CD4-positive, alpha-beta T cell treated with Interleukin-10 for 1 hour (primary cell): ENCODE measurements at places on chromosomes 16 and 17.

- DNase-seq, result no peak
These were observed 103.2 kb upstream of the SDK2 start for GRCh38 chr17:73747221-73748002.

GRCh38 chr16:8931859-8932258 lies 31.8 kb downstream of the USP7 start:
- DNase-seq, result peak; percentile 55

- DNase-seq, result no peak
These were observed 13.4 kb upstream of the NLK start for GRCh38 chr17:28029044-28029443.

DNA sequence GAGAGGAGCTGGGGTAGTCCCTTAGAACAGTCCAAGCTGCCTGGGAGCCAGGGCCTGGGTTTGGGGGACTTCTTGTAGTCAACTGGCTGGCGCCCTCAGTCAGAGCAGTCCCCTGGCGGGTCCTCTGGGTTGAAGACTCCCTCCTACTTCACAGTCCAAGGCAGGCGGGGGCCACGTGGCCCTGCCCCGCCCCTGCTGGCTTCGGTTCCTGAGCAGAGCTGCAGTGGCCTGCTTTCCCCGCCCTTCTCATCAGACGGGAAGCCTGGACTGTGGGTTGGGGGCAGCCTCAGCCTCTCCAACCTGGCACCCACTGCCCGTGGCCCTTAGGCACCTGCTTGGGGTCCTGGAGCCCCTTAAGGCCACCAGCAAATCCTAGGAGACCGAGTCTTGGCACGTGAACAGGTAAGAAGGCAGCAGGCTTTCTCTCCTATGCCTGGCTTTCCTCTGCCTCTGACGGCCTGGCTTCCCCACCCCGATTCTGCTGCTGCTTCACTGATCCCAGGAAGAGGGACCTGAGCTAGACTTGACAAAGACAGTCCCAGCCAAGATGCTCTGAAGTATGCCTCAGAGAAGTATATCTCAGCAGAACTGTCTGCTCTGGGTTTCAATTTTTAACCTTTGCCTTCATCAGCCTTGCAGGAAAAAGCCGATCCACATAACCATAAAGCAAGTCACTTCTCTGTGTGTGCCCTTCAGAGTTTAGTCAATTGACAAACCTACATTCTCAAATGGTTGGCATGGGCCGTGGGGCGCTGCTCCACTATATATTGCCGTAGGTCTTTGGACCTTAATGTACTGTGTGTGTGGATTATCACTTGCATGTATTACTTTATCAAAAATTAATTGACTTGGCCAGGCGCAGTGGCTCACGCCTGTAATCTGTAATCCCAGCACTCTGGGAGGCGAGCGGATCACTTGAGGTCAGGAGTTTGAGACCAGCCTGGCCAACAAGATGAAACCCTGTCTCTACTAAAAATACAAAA lies 56.3 kb downstream of the SF3B3 start:
- DNase-seq, result no peak

DNA sequence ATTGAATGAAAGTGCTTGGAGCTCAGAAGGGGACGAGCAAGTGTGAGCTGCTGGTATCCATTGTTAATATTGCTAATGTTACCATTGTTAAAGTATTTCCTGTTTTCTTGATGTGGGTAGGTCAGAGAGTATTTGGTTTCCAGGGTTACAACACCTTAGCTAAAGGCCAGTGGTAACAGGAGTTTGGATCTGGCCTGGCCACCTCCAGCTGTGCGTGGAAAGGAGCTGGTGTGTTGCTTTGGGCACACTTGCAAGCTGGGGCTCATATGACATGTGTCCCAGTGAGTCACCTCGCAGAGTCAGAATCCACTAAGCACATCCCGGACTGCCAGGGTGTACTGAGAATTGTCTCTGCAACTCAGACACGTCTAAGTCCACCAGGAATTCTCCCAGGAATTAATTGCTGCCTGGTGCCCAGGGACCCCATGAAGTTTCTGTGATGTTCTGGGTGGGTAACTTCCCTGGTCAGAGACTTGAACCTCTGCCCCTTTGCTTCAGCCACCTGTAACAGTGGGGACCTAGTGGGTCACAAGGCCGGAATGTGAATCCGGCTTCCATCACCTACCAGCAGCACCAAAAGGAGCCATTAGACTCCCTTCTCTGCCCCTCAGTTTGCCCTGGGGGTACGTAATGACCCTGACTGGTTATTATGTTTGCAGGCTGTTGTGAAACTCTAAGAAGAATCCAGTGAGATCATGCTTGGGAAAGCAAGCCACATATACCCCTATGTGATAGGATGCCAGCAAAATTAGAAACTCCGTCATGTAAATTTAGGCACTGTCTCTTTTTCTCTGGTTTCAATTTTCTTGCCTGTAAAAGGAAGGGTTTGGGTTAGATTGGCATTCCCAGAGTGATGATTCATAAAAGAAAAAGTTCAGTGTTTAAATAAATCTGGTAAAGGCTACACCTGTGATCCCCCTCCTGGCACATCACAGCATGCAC lies 12.8 kb downstream of the SLC6A2 start:
- DNase-seq, result no peak

DNA sequence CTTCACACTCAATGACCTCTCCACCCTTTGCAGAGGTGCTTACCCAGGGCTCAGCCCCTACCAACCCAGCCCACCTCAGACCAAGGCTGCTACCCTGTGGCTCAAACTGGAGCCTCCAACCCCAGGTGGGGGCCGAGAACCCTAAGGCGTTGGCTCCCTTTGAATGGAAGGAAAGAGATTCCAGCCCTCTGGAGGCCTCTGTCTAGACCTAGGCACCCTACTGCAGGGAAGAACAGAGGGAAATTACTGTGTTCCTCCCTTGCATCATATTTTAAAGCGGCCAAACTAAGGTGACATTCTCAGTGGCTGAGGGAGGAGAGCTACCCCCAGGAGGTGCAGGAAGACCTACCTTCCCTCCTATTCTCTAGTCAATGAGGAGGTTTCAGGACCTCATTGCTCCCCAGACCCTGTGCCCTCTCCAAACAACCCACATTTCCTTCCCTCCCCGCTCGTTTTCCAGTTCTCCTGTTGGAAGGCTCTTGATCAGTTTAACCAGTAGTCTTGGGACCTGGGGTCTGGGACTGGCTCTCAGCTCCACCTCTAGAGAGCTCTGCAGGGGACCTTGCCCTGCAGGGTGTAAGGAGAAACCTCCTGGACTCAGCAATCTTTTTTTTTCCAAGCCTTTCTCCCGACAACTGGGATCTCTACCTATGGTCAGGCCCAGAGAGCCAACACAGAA lies 5.5 kb upstream of the HOXB8 start:
- DNase-seq, result no peak

DNA sequence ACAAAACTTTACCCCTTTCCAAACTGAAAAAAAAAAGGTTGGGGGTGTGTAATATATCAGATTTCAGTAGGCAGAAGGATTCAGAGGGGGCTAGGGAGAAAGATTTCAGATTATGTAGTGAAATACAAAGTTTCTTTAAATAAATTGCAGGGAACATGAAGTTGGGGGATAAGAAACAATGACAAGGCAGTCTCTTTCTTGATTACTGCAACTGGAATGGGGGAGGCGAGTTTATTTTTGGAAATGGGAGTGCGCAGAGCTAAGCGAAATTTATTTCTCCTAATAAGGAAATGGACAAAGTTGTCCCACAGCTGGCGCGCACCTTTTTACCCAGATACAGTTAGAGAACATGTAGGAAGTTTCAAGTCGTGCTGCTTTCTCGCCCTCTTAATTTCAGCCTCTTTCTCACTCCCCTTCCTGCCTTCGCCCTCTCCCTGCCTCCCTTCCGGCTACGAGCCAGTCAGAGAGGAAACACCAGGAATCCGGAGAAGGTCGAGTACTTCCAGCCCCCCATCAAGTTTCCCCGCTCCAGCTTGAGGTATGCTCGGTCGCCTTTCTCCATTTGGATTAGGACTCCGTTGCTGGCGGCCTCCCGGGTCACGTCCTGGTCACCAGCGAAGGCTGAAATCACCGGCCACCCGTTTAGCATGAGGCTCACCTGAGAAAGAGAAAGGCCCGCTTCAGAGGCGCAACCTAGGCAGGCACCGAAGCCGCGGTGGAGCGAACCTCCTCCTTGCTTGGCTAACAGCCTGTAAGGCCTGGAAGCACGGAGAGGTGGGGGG lies 2.5 kb downstream of the CBLN1 start:
- DNase-seq, result no peak

GRCh38 chr17:19897903-19898302 lies 30.2 kb upstream of the ULK2 start:
- no peak for DNase-seq

DNA sequence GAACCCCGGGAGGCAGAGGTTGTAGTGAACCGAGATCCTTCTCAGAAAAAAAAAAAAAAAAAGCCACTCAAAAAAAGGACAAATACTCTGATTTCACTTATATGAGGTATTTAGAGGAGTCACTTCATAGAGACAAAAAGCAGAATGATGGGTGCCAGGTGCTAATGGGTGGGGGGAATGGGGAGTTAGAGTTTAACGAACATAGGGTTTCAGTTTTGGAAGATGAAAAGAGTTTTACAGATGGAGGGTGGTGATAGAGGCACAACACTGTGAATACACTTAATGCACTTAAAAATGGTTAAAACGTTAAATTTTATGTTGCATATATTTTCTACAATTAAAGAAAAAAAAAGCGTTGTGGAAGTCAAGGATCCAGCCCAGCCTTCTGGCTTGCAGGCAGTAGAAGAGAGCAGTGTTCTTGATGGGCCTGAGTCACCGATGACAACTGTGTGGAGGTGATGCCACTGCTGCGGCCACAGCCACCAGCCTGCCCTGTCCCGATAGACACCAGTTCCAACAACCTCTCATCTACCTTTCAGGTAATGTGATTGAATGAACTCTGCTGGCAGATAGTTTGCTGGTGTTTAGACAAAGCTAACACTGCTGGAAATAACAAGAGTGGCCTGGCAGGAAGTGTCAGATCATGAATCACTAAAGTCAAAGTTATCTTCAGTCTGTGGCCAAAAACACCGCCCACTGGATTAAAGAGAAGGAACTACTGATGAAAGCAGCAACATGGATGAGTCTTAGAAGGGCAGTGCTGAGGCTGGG lies 49.9 kb upstream of the COX10 start:
- no peak for DNase-seq

GRCh38 chr17:43338886-43339516 lies 59.8 kb upstream of the ARL4D start:
- DNase-seq, result peak; percentile 74

DNA sequence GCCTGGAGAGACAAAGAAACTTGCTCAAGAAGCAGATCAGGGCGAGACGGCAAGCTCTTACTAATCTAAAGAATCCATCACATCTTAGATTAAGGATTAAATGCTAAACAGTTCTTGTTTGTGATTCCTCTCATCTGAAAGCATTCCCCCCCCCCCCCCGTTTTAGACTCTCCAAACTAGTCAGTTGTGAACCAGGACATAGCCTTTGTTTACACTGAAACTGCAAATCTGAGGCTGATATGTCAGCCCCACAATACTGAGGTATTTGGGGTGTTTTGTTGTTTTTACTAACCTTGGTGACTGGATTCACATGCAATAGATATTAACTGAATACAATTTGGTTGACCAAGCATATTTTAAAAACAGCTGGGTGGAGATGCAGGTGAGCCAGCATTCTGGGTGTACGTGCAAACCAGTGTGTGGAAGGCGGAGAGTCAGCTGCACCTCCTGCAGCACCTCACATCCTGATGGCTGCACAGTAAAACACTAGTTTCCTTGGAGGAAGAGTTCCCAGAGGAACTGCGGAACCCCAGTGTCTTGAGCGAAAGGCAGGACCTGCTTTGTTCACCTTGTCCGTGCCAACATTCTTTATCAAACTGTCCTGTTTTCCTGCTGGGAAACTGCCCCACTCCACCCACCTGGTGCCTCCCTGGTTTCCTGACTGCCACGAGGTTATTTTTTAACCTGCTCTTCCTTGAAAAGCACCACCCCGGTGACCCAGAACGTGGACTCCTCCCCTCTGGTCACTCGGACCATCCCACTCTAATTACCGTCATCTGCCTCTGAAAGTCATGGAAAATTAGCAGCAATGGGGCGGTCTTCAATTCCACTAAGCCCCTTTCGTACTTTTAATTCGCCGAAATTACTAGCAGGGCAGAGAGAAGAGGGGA lies 1.2 kb upstream of the YPEL2 start:
- DNase-seq, result no peak

- DNase-seq, result no peak
These were observed 17.6 kb downstream of the RCVRN start for GRCh38 chr17:9887508-9887907.

GRCh38 chr17:81977211-81977808 lies at the start of gene ASPSCR1:
Gene ASPSCR1 (plus strand): TSS chr17:81977629. CDS start chr17:81977647, 18 bp downstream.
- DNase-seq, result peak; percentile 91

DNA sequence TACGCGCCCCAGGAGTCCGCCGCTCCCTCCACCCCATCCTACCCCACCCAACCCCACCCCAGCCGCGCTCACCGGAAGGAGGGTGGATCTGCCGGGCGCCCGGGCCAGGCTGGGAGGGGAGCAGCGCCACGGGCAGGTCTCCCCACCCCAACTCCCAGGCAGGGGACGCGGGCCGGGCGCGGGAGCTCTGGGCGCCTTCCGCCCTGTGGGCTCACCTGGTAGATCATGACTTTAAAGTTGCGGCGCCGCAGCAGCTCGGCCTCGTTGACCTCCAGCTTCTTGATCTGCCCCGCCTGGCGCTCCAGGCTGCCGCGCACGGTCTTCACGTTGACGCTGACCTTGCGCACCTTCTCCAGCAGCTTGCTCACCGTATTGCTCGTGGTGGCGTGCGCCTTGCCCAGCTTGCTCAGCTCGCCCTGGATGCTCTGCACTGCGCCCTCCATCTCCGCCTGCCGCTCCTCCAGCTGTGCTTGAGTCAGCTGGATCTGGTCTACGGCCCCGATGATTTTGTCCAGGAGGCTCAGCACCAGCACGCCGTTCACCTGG lies 571 bp downstream of the CAVIN1 start:
- DNase-seq, result peak; percentile 19

- DNase-seq, result no peak
These were observed 19.0 kb downstream of the IGF2BP1 start for GRCh38 chr17:49015924-49016774.

GRCh38 chr16:2702438-2702825 lies 17.6 kb downstream of the PRSS27 start:
- DNase-seq, result no peak

GRCh38 chr17:2462481-2462880 lies 49.2 kb downstream of the METTL16 start:
- no peak for DNase-seq

DNA sequence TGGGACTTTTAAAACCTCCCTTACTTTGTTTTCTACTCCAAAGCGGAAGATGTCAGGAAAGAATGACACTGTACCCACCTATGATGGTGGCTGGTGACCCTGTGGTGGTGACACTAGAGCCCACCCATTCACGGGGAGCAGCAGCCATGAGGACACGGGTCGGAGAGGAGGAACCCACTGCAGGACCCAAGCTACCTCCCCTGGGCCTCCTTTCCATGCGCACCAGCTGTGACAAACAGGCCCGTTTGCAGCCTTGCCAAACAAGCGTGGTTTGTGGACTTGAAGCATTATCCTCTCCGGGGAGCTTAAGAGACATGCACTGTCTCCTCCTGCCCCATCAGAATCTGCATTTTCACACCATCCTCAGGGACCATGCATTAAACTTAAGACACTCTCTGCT lies 85.6 kb downstream of the ZFHX3 start:
- no peak for DNase-seq

DNA sequence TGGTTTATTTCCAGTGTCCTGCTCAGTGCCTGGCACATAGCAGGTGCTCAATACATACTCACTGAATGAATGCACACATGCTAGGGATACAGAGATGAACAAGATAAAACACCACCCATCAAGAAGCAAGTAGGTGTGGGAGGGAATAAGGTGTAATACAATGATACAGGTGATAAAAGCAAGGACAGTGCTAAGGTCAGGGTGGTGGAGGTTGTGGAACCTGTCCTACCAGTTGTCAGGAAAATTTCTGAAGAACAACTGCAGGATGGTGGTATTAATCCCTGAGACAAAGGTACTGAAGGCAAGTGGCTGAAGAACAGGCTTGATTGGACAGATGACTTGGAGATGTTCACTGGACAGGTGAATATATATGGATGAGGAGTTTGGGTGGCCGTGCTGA lies 1.8 kb downstream of the KNOP1 start:
- no peak for DNase-seq
